Muscle of back (tissue), 13 donors: ENCODE measurements at places on chromosomes 5 and 9. TPM values are rescaled to one million over a fixed set of nuclear protein-coding genes. Genes with fewer than 3 reads are reported as not detected.
A peak's percentile ranks its signal among the peaks of the same experiment; 100 is the strongest.

Gene MCTP1
- 6.8 TPM for polyA plus RNA-seq

Gene BTNL9
- polyA plus RNA-seq = 34.0 TPM

Gene TMC1
- 0.96 TPM for polyA plus RNA-seq

Gene TMEM215
- 1.6 TPM for polyA plus RNA-seq

Gene IL13
- 0.41 TPM for polyA plus RNA-seq

Gene NSA2
- polyA plus RNA-seq = 338 TPM

Gene SPINK4
- not detected for polyA plus RNA-seq

Gene PCDHB11
- polyA plus RNA-seq = 2.8 TPM

Gene ROR2
- 3.3 TPM for polyA plus RNA-seq

DNA sequence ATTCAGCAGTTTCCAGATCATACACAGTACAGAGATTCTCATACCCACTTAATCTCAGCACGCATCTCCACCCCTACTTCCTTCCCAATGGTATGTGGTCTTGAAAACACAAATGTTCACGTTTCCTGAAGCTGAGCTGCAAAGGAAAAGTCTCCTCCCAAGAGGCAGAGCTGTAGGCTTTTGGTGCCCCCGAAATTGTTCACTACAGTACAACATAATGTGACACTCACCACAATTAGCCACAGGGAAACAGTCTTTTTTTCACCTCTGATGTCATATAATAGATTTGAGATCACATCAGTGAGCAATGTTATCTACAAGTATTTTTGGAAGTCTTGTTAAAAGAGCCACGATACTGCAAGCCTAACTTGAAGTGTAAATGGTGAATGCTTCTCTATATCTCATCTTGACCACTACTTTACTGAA is 40.2 kb downstream of the NFIB start:
- DNase-seq = no peak

GRCh38 chr5:14928661-14929060 is 57.1 kb upstream of the ANKH start:
- peak; percentile 78 for DNase-seq

- no peak for DNase-seq
These were observed 3.0 kb downstream of the NREP start for GRCh38 chr5:111753884-111754589.

- no peak for DNase-seq
These were observed 42.3 kb upstream of the CXXC5 start for GRCh38 chr5:139605887-139606286.

- DNase-seq = no peak
These were observed 18.8 kb downstream of the RGS3 start for GRCh38 chr9:113482341-113482740.

DNA sequence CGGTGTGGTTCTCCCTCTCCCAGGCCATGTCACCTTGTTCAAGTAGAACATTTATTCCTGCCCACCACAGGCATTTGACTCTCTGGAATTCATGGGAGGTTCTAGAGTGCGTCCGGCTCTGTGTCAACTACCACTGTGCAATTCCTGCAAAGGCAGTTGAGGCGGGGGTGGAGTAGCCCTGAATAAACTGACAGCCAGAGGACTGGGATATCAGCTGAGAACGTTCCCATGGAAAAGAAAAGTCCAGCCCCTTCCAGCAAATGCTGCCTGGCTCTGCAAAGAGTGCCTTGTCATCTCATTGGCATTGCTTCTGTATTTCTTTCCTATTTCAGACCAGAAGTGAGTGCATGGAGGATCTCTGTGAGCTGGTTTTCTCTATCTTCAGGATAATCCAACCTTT is 18.9 kb upstream of the MEGF9 start:
- no peak for DNase-seq

DNA sequence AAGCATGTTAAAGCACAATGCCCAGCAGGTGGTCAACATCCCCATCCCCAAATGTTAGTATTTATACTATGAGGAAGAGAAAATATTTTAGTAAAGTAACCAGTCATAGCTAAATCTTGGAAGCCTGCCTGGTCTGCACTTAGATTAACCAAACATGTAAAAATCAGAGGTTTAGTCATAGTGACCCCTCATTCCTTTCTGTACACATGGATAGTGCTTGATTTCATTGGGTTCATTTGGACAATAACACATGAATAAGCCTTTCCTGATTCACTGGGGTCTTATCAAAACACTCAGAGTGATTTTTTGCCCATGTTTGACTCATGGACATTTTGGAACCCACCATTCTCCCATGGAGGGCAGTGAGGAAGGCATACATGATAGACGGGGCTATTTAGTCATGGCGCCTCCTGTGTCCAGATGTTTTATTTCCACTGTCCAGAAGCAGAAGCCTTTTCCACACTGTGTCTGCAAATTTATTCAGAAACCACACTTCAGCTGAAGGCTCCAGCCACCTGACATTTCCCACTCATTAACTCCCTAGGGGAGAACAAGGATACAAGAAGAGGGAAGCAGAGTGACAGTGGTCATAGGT is 32.5 kb downstream of the OR1J1 start:
- DNase-seq = no peak

- DNase-seq = no peak
These were observed 4.0 kb upstream of the ZSWIM6 start for GRCh38 chr5:61327760-61328753.

DNA sequence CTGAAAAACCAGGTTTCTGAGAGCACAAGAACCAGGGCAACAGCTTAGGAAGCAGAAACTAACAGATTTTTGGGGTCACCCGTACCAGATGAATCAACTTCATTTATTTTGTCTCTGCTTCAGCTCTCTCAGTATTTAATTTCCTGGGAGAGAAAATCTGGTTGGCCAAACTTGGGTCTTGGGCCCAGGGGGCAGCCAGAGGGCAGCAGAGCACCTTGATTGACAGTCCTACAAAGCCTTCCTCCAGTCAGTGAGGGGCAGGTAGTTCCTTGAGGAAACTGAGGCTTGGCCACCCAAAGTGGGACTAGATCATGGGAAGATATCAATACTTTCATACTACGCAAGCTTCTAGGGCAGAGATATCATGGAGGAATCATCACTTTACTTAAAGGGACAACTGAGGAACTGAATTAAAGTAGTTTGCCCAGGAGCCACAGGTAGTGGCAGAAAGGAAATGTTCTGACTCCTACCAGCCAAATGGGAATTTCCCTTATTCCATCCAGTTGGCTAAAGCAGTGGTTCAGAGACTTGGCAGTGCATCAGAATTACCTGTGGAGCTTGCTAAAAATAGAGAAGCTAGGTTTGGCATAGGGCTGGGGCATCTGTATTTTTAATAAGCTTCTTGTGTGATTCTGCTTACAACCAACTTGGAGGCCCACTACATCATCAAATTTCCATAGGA is 21.5 kb upstream of the ARHGAP26 start:
- no peak for DNase-seq

GRCh38 chr9:68704814-68705530 is at the start of gene PIP5K1B:
Gene PIP5K1B (plus strand): TSS chr9:68705240. CDS start chr9:68822615, 117,375 bp downstream.
- peak; percentile 28 for DNase-seq

DNA sequence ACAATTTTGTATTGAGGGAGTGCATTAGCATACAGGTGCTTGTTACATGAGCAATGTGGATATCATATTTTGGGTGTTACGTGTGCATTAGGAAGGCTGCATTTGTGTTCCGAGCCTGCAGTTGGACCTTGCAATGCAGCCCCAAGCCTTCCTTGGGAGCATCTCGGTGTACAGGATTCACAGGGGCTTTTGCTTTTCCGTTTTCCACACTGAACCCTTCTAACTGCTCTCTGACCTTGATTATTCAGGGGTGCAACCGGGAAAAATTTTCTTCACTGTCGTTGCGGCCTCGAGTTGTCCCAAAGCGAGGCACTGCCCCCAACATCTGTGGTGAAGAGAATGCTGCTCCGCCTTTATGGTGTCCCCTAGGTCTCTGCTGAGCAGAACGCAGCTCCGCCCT is 80.1 kb upstream of the PLEKHG4B start:
- peak; percentile 20 for DNase-seq

- peak; percentile 57 for DNase-seq
These were observed 1.7 kb upstream of the LTC4S start for GRCh38 chr5:179791881-179792611.

DNA sequence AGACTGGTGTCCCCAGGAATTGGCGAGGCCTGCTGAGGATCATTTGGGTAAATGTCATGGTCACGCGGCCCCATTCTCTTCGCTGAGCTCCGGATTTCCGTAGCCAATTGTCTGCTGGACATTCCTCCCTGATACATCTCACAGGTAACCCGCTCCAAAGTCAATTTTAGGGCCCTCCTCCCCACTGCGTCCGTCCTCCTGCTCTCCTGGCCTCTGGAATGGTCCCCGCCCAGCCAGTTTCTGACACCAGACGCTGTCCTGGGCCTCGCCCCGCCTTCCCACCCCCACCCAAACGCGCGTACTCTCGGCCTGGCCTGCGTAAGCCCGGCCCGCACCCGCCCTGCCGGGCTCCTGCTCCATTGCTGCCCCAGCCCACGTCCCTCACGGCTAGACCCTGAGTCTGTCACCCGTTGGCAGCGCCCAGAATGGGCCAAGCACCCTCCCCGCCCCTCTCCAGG is 202.0 kb downstream of the AUH start:
- no peak for DNase-seq

DNA sequence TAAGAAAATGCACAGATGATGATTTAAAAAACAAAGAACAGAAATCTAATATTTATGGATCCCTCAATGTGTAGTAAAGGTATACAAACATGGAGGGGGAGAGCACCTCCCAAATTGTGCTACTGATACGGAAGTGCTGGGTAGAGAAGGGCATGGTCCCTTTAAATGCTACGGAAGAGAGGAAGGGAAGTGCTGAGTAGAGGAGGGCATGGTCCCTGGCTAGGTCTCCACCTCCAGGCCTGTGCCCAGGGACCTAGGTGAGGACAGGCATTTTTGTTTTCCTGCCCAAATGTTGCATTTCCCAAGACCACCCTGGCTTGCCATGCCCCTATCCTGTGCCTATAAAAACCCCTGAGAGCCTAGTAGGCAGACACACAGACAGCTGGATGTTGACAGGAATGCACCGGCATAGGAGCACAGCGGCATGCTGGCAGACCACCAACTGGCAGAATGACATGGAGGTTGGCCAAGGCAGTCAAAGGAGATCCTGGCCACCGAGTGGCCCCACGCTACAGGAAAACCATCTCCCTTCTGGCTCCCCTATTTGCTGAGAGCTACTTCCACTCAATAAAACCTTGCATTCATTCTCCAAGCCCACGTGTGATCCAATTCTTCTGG is 62.1 kb upstream of the SPDL1 start:
- DNase-seq = peak; percentile 9

DNA sequence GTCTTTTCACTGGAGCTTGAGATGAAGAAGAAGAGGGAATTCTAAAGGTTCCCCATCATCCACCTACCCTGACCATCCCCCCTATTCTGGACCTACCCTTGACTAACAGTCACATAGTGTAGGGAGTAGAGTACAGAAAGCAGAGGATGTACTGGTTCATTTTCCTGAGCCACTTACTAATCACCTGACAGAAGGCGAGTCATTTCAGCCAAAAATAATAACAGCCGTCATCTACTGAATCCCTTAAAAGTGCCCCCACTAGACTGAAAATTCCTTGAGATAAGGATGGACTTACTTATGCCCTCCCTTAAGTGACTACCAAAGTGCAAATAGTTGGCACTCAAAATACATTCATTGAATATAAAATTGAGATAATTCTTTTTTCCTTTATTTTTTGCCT is 112.2 kb downstream of the FOXD1 start:
- DNase-seq = no peak

DNA sequence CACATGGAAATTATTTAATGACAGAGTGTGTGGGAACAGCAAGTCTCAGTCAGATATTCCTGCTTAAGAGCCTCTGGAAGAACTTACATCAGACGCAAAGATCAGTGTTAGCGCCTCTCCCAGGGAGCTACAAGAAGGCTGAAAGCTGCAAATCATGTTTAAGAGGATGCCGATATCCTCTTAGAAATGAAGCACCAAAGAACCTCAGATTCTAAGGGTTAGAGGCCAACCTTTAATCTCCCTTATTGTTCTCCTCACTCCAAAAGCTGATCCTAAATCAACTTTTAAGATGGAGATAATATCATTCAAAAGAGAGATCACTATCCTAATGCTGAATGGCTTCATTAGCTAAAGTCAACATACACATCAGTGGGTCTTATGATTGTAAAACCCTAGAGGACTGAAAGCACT is 160.6 kb downstream of the NFIB start:
- DNase-seq = peak; percentile 83

DNA sequence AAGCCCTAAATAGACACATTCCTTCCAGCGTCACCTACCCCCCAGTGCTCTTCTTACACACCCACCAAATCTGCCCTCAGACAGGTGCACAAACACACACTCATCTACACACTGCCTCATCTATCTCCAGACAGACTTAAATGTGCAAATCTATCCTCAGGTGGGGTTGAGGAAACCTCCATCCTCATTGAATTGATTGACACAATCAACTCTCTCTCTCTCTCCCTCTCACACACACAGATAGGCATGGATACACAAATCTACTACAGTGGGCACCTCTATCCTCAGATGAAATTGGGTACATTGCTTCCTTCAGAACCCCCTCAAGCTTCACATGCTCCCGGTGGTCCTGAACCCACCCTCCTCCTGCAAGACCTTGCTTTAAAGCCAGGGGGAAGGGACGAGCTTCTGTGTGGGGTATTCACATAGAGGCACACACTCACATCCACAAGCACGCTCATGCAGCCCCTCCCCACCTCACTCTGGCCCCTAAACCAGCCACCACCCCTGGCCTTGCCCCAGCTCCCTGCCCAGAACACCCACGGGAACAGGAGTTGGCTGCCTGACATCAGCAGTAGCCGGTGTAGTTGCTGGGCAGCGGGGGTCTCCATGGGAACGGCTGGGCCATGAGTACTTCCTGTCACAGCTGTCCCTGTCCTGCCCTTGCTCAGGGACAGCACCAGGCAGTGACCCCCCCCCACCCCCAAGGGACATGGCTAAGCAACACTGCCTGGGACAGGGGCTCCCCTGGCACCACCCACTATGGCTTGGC is 22.8 kb downstream of the PCDH1 start:
- DNase-seq = no peak

DNA sequence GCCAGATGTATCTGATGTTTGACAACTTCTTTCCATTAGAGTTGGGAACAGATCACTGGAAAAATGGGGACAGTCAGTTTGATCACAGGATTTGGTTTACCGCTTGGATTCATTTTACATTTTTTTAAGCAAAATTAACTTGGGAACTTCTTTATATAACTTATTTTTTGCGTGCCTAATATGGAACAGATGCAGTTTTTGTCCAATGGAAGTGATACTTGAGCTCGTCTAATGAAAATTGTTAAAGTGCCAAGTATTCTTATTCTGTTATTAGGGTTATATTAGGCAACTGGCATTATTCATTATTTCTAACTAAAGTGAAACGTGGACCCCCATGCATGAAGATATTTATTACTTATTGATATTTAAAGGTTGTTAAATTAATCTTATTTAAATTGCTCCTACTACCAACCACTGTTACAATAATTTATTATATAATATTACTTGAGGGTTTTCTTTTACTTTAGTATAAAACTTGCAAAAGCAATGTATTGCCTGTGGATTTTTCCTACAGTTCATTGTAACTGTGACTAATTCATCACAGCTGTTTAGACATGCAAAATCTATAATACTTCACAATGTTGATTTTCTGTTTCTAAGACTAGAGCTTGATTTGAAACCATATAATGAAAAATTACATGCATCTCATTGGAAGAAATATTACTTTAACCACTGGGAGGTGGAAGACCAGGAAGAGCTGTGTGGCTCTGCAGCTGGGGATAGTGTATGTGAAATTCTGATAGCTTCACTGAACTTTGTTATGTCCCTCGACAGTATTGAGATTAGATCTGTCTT is 787.3 kb upstream of the WWC1 start:
- DNase-seq = peak; percentile 38

GRCh38 chr5:1122511-1123294 is 10.8 kb upstream of the SLC12A7 start:
- DNase-seq = no peak

GRCh38 chr5:151970885-151971284 is 46.2 kb upstream of the GLRA1 start:
- DNase-seq = no peak
